AG09319 (cell line): ENCODE measurements at places on chromosomes 1 and 21.
A peak's percentile ranks its signal among the peaks of the same experiment; 100 is the strongest.

GRCh38 chr1:161282991-161283390, 24.4 kb downstream of the PCP4L1 start:
- DNase-seq, result no peak

DNA sequence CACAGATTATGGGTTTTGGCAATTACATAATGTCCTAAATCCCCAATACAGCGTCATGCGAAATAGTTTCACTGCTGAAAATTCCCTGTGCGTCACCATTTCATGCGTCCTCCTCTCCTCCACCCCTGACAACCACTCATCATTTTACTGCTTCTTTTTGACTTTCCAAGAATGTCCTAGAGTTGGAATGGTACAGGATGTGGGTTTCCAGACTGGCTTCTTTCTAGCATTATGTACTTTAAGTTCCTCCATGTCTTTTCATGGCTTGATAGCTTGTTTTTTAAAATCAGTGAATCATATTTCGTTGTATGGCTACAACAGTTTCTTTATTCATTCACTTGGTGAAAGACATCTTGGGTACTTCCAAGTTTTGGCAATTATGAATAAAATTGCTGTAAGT, 7.4 kb downstream of the NBPF3 start:
- no peak for DNase-seq

- no peak for DNase-seq
These were observed 534 bp upstream of the WRAP73 start for GRCh38 chr1:3650248-3651025.

DNA sequence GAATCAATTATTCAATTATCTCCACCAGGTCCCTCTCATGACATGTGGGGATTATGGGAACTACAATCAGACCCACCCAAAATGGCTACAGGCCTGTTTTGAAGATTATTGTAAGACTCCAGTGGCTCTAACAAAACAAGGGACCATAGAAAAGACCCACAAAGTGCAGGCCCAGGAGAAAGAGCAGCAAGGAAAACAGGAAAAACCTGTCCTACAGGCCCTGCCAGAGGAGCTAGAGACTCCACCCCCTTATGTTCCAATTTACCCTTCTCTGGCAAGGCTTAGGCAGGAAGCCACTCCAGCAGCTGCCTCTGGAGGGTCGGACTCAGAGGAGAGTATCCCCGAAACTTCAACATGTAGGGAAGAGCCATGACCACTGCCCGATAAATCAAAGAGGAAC, 96.5 kb downstream of the LIPI start:
- DNase-seq, result no peak

- DNase-seq, result no peak
These were observed 35.1 kb downstream of the FMN2 start for GRCh38 chr1:240126821-240127220.

DNA sequence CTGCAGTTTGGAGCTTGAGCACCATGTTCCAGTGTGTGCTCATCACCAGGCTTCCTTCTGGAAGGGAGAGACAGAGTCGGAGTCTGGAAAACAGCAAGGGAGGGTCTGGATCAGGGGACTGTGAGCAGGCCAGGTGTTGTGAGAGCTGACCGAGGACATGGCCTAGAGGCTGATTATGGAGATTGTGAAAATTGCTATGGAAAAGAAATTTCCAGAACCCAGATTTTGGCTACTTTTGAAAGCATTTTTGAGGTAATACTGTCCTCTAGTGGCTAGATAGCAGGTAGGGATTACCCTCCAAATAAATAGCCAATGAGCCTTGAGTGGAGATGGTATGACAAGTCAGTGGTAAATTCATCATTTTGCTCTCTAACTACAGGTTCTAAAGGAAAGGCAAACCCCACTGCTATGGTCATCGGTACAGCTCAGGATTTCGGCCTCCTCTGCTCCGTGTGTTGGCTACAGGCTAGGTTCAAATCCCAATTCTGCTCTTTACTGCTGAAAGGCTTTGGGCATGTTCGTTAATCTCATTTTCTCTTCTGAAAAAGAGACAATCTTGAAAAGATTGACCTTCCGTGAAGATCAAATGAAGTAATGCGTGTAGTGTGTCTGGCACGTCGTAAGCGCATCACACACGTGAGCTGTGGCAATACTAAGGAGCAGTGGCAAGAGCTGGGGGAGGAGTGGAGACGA, 1.0 kb upstream of the HAO2 start:
- DNase-seq, result peak; percentile 20

- DNase-seq, result no peak
These were observed 43.2 kb downstream of the ZYG11B start for GRCh38 chr1:52769346-52770033.

GRCh38 chr1:1250786-1251284, 4.3 kb upstream of the C1QTNF12 start:
- no peak for DNase-seq

- no peak for DNase-seq
These were observed 91.0 kb upstream of the GRIK3 start for GRCh38 chr1:37125295-37125694.

DNA sequence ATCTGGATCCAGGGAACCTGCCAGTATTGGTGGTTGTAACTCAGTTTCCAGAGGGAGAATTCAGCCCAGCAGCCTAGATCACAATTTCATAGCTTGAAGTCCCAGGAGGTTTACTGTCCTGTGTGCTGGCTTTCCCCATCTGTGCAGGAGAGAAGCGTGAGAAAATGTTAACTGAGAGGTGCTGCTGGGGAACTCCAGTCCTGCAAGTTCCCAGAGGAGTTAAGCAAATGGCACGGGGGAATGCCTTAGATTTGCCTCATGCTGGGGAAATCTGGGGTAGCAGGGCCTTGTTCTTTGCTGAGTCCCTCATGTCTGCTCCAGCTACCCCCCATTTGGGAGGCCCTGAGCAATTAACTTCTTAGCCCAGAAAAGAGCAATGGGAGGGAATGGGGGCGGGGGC, 25.1 kb upstream of the SLAMF6 start:
- DNase-seq, result no peak

DNA sequence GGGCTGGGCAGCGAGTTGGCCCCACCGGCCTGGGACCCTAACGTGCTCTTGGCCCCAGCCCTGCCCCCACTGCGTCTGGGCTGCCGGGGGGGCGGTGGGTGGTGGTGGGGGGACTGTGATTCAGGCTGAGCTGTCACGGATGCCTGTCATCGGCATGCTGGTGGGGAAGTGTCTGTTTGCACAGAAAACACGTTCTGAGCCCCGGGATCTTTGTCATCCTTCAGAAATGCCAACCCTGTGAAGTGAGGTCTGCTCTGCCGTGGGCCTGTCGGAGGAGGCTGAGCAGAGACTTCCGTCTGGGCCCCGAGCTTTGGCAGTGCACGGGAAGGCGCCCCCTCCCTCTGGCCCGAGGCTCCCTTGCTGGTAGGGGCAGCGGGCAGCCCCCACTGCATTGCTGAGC, 24.3 kb upstream of the PLCH2 start:
- DNase-seq, result peak; percentile 7

- no peak for DNase-seq
These were observed 45.9 kb downstream of the CHD5 start for GRCh38 chr1:6134206-6134605.

- DNase-seq, result no peak
These were observed 39.3 kb downstream of the TP73 start for GRCh38 chr1:3691421-3692204.

- DNase-seq, result no peak
These were observed 288.4 kb upstream of the RGS18 start for GRCh38 chr1:191869790-191870312.

DNA sequence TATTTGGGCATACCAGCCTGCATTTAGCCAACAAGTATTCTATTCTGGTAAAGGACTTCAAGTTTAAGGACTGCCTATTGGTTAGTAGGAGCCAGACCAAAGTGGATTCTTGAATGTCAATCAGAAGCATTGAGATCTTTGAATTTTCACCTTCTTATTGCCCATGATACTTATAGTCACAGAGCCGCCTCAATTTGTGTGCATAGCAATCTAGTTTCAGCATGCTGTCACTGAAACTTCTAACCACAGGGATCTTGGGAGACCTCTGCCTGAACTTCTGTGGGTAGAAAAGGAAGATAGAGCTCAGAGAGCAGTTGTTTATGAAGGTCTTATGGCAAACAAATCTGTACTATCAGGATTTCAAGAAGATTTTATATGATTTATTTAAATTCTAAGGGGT, 501.4 kb upstream of the USP24 start:
- DNase-seq, result no peak

GRCh38 chr1:27356619-27357280, 10.0 kb downstream of the MAP3K6 start:
- DNase-seq, result no peak
